ENCODE measurements at places on chromosomes 1 and 21.

DNA sequence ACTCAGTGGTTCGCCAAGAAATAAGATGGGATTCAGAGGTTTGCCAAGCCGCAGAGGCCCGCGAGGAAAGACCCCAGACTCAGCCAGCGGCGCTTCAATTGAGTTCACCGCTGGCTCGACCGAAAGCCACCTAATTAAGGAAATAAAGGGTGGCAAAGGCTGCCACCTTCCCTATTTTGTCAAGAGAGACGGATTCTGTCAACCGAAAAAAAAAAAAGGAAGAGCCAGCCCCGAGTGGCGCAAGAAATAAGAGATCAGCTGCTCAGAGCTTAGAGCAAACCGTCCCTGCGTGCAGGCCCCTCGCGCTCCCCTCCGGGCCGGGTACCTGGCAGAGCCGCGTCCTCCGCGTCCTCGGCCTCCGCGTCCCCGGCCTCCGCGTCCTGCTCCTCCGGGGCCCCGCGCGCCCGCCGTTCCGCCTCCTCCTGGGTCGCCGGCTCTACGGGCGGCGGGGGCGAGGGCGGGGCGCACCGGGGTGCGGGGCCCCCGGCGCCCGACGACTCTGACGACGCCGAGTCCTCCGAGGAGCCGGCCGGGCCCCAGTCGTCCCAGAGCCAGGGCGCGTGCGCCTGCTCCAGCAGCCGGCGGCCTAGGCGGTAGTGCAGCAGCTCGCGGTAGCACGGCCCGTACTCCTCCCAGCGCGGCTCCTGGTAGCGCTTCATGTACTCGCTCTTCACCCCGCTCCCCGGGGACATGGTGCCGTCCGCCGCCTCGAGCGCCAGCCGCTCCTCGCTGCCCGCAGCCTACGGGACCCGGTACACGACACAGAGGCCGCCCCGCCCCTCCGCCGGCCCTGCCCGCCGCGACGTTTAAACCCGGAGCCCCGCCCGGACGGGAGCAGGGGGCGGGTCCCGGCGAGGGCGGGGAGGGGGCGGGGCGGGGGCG lies 832 bp downstream of the CCSAP start:
- DNase-seq, result peak; percentile 84

DNA sequence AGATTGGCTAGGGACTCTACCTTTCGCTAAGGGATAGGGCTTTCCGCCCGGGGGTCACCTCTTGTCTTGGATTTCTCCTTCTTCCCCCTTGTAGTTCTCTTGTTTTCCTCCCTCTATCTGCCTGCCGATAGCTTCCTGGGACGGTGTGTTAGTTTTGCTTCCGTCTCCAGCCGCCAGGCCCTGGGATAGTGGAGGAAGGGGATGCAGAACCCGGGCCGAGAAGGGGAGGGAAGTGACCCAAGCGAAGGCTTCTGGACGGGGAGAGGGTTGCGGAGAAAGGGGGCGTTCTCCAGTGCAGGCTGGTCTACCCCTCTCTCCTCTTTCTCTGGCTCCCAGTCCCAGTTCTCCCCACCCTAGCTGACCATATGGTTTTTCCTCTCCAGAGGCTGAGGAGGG lies 871 bp downstream of the TUFT1 start:
- no peak for DNase-seq

GRCh38 chr1:4660917-4661594 lies 6.6 kb downstream of the AJAP1 start:
- no peak for DNase-seq

- no peak for DNase-seq
These were observed 32.3 kb downstream of the BCAS2 start for GRCh38 chr1:114549137-114549536.

- DNase-seq, result no peak
These were observed 329.2 kb downstream of the PTPRU start for GRCh38 chr1:29565490-29565889.

DNA sequence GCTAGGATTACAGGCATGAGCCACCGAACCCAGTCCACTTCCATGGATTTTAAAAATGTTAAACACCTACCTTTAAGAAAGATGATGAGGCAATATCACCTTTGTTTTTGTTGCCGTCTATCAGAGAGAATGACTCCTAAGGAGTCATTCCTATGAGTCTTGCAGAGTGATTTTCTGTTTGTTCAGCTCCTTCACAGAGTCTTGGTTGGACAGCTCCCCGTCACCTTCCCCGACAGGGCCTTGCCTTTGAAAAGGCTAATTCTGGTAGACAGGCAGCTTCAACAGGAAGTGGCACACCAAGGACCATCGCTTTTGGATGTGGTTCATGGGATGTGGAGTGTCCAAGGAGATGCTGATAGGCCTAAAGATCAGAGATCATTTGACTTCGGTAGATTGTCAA lies 17.5 kb downstream of the ZBTB18 start:
- DNase-seq, result no peak

- no peak for DNase-seq
These were observed 121.7 kb upstream of the PRDX6 start for GRCh38 chr1:173355281-173356031.

- no peak for DNase-seq
These were observed 52.2 kb downstream of the MAP3K7CL start for GRCh38 chr21:29182691-29183092.

GRCh38 chr1:5125208-5125607 lies 470.8 kb downstream of the AJAP1 start:
- no peak for DNase-seq

GRCh38 chr1:62058956-62059355 lies 135.7 kb upstream of the L1TD1 start:
- DNase-seq, result no peak

DNA sequence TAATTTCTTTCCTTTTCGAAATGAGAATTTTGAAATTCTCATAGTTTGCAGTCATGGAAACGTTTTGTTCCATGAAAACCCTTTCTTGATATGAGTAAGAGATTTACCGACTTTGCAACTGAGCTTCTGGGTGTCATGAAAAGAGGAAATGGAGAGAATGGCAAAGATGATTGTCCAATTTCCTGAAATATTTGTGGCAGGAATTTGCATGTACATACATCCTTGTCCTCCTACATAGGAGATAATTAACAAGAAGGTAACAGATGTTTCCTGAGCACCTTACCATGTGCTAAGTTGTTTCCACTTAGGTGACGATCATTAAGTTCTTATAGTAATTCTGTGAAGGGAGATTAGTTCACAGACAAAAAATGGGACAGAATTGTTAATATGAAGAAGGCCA lies 170.7 kb downstream of the NEGR1 start:
- DNase-seq, result no peak

GRCh38 chr1:116667078-116667574 lies 407 bp downstream of the IGSF3 start:
- DNase-seq, result peak; percentile 7

GRCh38 chr1:182587666-182588499 lies 1.2 kb downstream of the RNASEL start:
- no peak for DNase-seq

DNA sequence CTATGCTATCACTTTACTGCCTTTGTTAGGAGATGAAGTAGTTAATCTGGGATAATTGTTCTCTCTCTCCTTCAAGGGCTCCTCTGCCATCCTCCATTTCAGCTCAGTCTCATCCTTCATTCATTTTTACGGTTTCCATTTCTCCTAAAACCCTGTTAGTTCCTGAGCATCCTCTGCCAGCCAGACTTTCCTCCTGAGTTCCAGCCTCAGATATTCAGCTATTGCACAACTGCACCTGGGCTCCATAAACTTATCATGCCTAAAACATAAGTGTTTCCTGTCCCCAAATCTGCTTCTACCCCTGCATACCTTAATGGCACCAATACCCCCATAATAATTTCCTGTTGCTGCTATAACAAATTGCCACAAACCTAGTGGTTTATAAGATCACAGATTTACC lies 39.6 kb upstream of the SOX13 start:
- no peak for DNase-seq

DNA sequence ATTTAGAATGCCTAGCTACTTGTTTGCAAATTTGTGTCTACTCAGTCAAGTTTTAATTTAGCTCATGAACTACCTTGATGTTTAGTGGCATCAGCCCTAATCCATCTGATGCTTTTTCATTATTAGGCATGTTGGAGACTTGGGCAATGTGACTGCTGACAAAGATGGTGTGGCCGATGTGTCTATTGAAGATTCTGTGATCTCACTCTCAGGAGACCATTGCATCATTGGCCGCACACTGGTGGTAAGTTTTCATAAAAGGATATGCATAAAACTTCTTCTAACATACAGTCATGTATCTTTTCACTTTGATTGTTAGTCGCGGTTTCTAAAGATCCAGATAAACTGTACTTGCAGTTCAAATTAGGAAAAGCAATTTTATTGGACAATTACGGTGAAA lies 7.6 kb downstream of the SOD1 start:
- peak; percentile 23 for DNase-seq

DNA sequence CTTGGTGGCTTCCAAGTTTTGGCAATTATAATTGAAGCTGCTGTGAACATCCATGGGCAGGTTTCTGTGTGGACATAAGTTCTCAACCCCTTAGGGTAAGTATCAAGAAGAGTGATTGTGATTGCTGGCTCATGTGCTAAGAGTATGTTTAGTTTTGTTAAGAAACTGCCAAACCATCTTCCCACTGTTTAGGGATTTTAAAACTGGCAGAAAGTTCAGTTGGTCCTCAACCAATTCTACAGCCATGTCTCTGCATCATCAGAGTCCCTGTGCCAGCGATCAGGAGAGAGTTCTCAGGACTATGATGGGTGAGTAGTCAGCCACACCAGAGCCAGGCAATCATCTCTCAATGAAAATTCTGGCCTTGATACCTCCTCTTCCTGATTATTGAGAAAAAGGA lies 193.8 kb downstream of the ZC3H11B start:
- no peak for DNase-seq

GRCh38 chr21:26916799-26917198 lies 50.1 kb downstream of the ADAMTS5 start:
- DNase-seq, result no peak

GRCh38 chr1:114100148-114100547 lies 53.5 kb downstream of the SYT6 start:
- DNase-seq, result no peak

Measured in stimulated activated CD4-positive, alpha-beta T cell treated with anti-CD3 and anti-CD28 coated beads, Interleukin-15, amount 100 ng/mL, for 24 hours (primary cell).